ENCODE measurements at places on chromosomes 12 and 14.

DNA sequence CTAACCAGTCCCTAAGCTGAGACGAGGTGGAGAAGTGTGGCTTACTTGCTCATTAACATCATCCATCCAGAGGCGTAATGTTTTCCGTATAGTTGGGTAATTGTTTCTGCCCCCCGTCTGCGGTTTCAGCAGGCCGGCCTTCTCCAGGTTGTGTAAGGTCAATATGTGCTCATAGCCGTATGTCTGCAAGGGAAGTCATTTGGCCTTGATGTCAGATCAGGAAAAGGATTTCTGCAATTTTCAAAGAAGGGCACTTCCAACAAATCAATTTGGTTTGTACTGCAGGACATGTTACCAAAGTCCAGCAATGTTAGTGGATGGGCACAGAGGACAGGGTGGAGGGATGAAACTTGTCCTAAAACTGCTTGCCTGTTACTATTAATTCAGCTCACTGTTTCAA is 9.9 kb upstream of the DIABLO start:
- no peak for DNase-seq

DNA sequence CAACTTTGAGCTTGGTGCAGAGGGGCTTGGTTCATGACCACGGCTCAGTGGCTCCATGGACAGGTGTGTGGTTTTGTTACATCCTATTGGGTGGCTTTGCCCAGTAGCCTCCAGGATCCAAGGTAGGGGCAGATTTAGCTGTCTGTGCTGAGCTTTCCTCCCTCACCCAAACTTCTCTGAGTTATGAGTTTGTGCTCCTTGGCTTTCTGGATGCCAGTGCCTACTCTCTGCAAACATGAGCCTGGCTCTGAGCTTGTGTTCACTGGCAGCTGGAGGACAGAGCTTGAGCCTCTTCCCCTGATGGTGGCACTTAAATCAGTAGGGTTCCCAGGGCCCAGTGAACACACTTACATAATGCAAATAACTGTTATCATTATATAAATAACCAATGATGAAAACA is 45.3 kb upstream of the HECTD1 start:
- DNase-seq = no peak

DNA sequence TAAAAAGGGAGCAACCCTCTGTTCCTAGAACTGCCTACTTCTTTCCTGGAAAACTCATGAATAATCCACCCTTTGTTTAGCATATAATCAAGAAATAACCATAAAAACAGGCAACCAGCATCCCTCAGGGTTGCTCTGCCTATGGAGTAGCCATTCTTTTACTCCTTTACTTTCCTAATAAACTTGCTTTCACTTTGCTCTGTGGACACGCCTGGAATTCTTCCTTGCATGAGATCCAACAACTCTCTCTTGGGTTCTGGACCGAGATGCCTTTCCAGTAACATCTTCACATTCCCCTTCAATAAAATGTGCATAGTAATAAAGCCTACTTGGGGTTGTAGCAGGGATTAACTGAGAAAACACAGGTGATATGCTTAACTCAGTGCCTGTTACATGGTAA is 286.4 kb upstream of the AMIGO2 start:
- no peak for DNase-seq

DNA sequence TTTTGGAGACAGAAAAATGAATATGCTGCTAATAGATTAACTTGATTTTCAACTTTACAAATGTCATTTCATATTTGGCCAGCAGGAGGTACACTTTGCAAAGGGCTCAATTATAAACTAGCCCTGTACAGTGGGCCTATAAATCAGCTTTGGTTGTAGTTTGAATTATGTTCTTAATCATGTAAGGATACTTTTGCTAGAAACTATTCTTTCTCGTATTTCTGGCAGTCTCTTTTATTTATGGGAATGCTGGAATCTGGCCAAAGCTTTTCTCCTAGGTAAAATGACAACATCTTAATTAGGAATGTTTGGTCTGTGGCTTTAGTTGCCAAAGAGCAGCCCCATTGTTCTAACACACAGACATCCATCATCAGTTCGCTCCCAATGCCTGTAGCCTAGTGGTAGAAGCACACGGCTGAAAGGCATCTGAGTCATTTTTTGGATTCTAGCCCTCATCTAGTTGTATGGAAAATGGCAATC is 1322.3 kb upstream of the SEL1L start:
- DNase-seq = no peak

DNA sequence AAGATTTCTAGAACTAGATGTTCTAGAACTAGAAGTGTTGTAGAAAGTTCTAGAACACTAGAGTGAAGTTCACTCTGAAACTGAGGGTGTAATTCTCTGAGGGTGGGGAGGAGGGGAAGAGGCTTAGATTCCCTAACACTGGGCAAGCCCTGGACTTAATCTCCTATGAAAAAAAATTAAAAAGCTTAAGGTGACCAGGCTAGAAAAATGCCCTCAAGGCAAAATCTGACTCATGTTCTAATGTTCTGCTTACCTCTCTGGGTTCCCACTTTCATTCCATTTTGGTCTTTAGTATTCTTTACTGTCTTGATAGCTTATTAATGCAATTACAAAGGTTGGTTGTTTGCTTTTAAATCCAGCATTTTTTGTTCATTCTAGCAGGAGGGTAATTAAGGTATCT is 101.5 kb downstream of the KICS2 start:
- DNase-seq = no peak

GRCh38 chr12:47746523-47746922 is 12.2 kb downstream of the RAPGEF3 start:
- DNase-seq = no peak

DNA sequence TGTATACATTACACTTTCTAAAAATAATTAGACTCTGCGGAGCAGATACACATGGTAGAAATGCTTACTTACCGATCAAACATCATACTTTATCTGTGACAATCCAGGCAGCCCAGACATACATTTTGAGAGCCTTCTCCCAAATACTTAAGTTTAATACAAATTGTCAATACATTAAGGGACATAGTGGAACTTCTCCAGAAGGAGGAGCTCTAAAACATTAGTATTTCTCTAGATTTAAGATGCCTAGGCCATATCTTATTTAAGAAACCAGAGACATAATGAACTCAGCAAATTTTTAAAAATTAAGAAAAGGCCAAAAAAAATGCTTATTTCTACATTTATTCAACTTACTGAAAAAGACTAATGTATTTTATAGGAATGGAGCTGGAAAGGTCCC is 16.1 kb downstream of the ACSM4 start:
- DNase-seq = no peak

DNA sequence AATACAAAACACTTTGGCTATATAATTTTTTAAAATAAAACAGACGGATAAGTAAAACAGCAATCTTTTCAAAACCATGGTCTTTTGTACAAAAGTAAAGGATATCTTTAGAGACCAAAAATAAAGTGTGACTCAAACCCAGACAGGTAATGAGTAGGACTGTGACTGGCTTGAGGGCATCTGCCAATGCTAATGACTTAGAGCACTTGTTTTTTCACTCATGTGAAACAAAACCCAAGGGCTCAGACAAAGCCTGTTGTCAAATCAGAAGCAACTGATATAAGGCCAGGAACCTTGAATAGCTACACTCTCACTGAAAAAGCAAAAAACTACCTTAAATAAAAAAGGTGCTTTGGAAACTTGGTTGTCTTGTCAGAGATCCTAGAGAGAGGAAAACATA is 357.4 kb downstream of the TMEM117 start:
- peak; percentile 9 for DNase-seq

DNA sequence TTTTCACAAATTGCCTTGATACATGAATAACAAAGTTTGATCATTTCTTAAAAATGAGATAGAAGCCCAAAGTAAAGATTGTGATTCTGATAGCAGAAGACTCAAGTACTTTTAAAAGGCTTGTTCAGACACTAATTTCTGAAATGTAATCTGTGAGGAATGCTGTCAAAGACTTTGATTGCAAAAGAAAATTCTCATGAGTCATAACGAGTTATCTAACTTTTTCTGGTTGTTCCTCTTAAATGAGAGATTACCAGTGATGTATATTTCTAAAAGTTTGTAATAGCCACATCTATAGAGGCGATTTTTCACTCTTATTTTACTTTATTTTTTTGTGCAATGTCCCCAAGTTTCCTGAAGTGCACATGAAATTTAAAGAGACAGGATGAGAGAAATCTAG is 7.0 kb downstream of the PYGL start:
- no peak for DNase-seq

GRCh38 chr14:65373016-65373670 is 39.4 kb upstream of the FUT8 start:
- no peak for DNase-seq

- no peak for DNase-seq
Observed at GRCh38 chr12:131991816-131992430, 42.2 kb downstream of the EP400 start.

DNA sequence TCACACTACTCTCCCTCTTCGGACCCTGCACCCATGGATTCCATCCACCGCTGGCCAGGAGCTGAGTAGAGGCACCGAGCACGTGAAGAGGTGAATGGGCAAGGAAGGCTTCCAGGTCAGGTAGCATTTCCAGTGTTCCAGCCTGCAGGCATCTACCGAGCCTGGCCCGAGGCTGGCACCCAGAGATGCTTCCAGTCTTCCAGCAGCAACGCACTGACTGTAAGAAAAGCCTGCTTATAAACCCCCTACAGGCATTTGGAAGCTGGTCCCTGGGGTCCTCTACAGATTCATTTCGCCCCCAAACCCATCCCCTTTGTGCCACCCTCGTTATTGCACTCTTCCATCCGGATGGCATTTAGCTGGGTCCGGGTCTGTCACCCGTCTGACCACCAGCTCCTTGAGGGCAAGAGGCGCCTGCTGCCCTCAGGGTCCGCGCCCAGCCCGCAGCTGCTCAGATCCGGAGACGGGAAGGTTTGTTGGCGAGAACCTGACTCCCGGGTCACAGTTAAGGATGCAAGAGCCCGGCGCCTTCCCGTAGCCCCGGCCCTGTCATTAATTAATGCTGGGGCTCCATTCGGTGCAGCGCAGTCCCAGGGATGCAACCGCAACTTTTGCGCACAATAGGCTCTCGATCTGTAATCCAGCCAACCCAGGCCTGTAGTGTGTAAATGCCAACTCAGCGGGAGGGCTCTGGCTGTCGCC is 614 bp upstream of the MARK3 start:
- no peak for DNase-seq

- peak; percentile 81 for DNase-seq
Observed at GRCh38 chr12:121712461-121713256, at the start of gene TMEM120B. TSS of gene TMEM120B (plus strand) at chr12:121712752. CDS start at chr12:121712896, 144 bp downstream.

All from GM12891 (cell line).